Fibroblast of skin of right biceps (primary cell): ENCODE measurements at places on chromosomes 4 and X.

DNA sequence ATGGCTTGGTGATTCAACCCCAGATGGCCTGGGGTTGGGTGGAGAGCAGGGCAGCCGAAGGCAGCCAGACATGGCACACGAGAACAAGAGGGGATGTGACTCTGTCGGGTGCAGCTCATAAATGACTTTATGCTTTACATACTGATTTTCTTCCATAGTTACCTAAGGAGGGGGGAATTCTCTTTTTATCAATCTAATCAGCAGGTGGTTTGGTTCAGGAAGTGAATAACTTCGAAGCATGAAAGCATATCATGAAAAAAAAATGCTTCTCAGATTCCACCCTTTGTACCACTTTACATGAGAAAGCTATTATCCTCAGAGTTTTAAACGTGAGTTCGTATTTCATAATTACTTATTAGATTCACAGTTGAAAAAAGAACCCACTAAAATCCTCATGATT, 908.9 kb upstream of the LCORL start:
- no peak for DNase-seq

GRCh38 chrX:55161581-55161980, 58.6 kb upstream of the PAGE5 start:
- DNase-seq, result peak; percentile 2

- no peak for DNase-seq
Measured at GRCh38 chr4:20386906-20387305, 135.2 kb downstream of the SLIT2 start.

DNA sequence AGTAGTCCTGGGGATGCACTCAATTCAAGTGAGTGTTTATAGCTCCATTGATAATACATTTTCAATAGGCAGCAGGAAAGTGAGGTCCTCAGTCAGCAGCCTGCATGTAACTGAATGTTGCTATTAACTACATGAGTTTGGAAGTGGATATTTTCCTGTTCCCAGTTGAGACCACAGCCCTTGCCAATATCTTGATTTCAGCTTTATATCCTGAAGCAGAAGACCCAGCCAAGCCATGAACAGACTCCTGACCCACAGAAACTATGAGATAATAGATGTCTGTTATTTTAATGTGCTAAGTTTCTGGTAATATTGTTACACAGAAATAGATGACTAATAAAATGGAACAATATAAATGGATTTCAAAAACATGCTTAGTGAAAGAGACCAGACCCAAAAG, 63.7 kb downstream of the VSIG4 start:
- DNase-seq, result no peak

- no peak for DNase-seq
Measured at GRCh38 chr4:76250962-76251361, 559 bp upstream of the FAM47E start.

DNA sequence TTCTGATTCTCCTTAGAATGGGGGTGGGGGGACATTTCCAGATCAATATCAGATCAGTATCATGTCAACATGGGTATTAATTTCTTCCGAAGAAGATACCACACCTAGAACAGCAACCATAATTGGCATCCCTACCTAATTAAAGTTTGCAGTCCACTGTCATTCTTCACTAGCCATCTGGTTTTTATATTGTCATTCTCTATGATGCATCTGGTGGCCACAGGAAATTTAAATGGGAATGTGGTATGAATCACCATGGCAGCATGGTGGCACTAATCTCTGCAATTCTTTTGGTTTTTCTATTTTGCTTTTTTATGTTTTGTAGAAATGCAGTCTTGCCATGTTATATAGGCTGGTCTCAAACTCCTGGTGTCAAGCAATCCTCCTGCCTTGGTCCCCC, 16.6 kb upstream of the UBE2D3 start:
- peak; percentile 22 for DNase-seq

GRCh38 chr4:35506161-35506560, 738.2 kb downstream of the ARAP2 start:
- no peak for DNase-seq

DNA sequence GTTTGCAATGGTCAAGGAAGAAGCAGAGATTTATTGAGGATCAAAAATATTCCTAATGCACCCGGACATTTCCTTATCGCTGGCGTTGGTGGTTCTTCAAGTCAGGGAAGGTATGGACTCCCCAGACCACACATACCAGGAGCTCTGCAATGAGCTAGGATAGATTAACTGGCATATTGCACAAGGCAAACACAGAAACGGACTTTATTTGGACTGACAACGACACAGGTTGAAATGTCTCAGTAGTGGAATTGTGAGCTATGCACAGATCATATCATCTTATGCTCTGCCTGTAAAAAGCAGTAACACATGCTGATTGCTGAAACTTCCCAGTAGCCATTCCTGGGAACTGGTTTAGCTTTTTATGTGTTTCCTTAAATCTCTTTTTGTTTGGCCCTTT, 1.7 kb downstream of the TSPAN7 start:
- no peak for DNase-seq

GRCh38 chrX:154373340-154374306, 811 bp downstream of the FLNA start:
- peak; percentile 92 for DNase-seq

- no peak for DNase-seq
Measured at GRCh38 chr4:114860786-114861185, 252.6 kb downstream of the NDST4 start.

DNA sequence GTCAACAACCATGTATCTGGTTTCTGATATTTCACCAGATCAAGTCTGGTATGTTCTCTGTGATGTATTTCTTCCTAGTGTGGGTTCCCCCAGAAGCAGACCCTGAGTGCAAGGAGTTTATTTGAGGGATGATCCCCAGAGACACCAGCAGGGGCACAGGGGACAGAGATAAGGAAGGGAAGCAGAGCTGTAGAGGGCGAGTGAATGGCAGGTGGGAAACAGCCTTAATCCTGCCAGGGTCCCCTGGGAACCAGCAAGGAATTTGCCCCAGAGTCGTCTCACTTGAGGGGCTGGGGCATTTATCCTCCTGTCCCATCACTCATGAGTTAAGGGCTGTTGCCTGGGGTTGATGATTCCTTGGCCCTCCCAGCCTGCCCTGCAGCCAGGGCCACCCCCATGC, 206.4 kb upstream of the BCOR start:
- DNase-seq, result no peak
